ENCODE measurements at places on chromosomes 12 and 14. TPM values are rescaled to one million over a fixed set of nuclear protein-coding genes. Genes with fewer than 3 reads are reported as not detected.

The ASIC1 gene
- total RNA-seq, result 0.13 TPM

- no peak for DNase-seq
Observed at GRCh38 chr14:104935026-104935650, 10.5 kb downstream of the PLD4 start.

GRCh38 chr14:96014176-96014575 is 25.0 kb upstream of the C14orf132 start:
- no peak for DNase-seq

The HSPB8 gene
- total RNA-seq, result not detected

DNA sequence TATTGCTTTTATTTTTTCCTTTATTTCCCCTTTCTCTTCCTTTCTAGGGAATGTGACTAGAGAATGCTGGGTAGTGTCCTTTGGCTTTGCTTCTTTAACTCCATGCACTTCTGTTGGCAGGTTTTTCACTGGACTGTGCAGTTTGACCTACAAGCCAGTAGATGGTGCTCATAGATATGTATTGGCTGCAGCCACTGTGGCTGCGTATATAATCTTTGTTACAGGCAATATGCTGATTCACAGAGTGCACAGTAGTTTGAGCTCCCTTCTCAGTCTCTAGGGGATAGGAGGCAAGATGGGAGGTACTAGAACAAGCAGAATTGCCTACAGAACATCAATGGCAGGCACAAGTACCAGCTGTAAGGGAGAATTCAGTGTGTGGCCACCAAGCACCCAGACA is 503.5 kb downstream of the LRFN5 start:
- DNase-seq, result no peak

The OAS2 gene
- total RNA-seq, result 102 TPM

The PDE3A gene
- 2.2 TPM for total RNA-seq

DNA sequence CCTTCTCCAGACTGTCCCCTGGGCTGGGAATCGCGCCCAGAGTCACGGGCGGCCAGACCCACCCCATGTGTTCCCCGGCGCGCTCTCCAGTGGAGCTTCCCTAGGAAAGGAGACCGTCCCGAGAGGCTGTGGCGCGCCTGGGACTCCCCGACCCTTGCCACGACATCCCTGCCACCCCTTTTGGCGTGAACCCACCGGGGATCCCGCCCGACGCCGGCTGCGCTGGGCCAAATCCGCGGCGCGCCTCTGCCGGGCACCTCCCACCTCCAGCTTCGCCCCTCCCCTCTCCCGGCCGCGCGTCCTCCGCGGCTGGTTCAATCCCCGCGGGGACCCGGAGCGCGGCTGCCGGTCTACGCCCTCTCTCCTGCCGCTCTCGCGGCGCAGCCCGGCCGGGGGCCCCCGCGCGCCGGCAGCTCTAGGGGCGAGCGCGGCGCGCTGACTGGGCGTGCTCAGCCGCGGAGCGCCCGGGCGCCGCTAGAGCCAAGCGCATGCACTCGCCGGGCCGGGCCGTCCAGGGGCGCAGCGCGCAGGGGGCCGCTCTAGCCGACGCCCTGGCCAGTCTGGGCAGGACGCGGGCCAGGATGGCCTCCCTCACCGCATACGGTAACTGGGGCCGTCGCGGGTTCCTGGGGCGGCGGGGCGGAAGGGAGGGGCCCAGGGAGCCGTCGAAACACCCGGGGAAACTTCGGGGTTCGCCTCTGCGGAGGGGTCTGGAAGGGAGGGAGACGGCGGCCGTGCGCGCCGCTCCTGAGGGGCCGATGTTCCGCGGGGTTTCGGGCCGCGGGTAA is 77.4 kb upstream of the ANO4 start:
- no peak for DNase-seq

DNA sequence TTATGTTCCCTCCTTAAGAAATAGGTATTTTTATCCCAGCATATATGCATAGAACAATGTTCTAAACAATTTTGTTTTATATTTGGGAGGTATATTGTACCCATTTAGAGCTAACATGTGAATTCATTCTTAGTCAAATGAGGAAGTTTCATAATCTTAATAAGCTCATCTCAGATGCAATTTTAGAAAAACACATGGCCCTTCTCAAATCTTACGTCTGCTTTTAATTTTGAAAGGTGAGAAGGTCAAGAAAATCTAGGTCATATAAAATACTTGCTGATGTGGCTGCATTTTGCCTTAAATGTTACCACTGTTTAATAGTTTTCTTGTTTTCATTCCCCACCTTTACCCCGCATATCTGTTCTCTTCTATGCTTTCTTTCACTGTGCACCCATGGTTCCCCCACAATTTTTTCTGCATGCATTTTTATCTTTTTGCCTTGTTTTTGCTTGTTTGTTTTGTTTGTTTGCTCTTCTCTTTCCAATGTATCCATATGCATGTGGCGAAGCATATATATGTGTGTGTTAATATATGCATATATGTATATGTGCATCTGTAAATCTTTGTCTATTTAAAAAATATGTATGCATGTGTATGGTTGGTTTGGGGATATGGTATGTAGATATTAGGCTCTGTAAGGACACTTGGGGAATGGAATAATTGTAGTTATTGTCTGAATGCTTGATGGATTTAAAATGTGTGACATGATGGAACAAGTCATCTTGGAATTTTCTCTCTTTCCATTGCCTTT is 317.1 kb downstream of the BCAT1 start:
- DNase-seq, result no peak

The DLGAP5 gene
- 72.0 TPM for total RNA-seq

The RDH12 gene
- not detected for total RNA-seq

The TAS2R9 gene
- total RNA-seq, result not detected

The CACNA1C gene
- not detected for total RNA-seq

The PTPRR gene
- total RNA-seq, result 0.27 TPM

The GUCY2C gene
- total RNA-seq, result 0.08 TPM

GRCh38 chr14:81385886-81386285 is 14.2 kb downstream of the STON2 start:
- DNase-seq, result no peak

The TAPBPL gene
- 29.0 TPM for total RNA-seq

GRCh38 chr12:121248622-121249021 is 38.7 kb downstream of the P2RX4 start:
- DNase-seq, result peak; percentile 70

- DNase-seq, result no peak
Observed at GRCh38 chr12:128621304-128621703, 202.5 kb downstream of the SLC15A4 start.

- DNase-seq, result no peak
Observed at GRCh38 chr14:70021548-70022220, 142.5 kb downstream of the SMOC1 start.

DNA sequence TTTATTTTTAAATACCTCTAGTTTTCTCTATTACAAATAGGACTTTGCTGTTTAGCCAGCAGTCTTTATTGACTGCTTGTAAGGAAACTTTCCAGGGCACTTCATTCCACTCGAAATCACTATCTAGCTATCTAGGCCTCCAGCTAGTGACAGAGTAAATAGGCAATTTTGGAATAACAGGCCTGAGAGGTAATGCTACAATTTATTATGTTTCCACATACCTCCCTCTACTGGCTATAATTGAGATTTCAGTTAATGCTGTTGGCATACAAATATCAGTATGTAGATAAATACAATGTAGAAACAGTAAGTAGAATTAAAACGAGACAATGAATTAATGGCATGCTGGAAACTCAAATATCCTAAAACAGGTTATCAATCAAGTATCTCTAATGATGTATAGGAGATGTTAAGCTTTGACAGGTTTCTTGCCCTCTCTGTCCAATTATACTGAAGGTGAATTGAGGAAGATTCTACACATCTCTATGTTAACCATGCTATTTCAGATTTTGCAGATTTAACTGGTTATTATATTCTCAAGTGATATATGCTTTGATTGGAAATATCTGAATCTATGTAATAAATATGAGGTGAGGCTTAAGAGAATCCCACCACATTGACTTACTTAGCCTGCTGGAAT is 7.2 kb downstream of the DTD2 start:
- DNase-seq, result no peak

GRCh38 chr12:109759595-109759994 is 46.0 kb downstream of the FAM222A start:
- no peak for DNase-seq

GRCh38 chr12:101074940-101075680 is 134.9 kb downstream of the SLC5A8 start:
- DNase-seq, result no peak

- DNase-seq, result no peak
Observed at GRCh38 chr14:66005900-66006434, 480.2 kb upstream of the CCDC196 start.

DNA sequence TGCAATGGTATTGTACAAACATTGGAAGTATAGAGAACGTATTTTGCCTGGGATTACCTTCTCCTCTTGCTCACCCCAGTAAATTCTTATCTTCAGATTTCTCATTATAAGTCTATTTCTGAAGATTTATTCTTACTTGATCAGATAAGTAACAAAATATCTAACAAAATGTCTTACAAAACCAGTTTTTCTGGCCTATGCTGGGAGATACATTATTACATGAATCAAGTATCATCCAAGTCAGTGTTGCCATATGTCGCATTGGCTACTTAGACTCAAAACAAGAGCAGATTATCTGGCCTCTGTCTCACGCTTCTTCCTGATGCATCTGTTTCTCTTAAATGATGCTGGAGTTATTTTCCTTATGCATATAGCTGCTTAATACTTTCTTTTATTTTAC is 408.5 kb downstream of the CCER1 start:
- no peak for DNase-seq

The RNF41 gene
- 31.0 TPM for total RNA-seq

DNA sequence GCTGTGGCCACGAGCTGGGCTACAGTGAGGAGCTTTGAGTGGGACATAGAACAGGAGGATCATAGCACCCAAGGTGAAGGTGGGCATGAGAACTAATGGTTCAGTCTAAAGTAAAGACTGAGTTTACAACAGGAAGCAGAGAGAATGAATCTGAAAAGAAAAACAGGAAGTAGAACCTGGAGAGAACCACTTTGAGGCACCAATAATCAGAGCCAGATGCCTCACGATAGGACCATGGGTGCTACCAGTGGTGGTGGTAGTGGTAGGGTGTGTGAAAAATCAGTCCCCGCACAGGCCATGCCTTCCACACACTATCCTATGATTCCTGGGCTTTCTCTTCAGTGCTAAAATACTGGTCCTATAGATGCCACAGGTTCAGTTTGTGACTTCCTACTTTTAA is 293.6 kb downstream of the AKAP6 start:
- DNase-seq, result peak; percentile 5

The KLRC1 gene
- not detected for total RNA-seq

- no peak for DNase-seq
Observed at GRCh38 chr12:119659289-119659897, 8.5 kb upstream of the PRKAB1 start.

DNA sequence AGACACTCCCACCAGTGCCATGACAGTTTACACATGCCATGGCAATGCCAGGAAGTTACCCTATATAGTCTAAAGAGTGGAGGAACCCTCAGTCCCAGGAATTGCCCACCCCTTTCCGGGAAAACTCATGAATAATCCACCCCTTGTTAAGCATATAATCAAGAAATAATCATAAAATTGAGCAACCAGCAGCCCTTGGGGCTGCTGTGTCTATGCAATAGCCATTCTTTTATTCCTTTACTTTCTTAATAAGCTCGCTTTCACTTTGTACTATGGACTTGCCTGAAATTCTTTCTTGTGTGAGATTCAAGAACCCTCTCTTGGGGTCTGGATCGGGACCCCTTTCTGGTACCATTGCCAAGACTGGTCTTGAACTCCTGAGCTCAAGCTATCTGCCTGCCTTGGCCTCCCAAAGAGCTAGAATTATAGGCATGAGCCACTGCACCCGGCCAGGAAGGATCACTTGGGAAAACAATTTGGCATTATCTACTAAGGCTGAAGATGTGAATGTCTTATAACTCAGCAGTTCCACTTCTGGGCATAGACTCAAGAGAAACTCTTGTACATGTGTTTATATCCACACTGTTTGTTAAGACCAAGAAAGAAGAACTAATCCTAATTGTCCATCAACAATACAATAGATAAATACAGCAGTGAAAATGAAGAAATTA is 35.9 kb upstream of the CEP83 start:
- DNase-seq, result no peak

The ACOT4 gene
- total RNA-seq, result 1.9 TPM

GRCh38 chr12:65728848-65729793 is 95.2 kb upstream of the HMGA2 start:
- DNase-seq, result no peak

DNA sequence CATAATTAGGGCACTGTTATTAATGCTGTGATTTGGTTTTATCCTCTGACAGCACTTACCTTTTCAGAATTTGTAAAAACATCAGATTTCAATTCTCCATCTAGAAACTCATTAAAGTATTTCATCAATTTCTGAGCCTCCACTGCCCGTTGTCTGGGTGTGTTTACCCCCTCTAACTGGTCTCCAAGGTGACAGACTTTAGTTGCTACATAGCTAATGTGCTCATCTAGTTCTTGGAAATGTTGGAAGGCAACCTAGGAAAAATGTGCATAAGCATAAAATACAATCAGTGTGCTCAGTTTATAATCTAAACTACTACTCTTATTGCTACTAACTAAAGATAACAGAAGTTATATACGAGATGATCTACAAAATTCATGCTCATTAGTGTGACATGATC is 24.6 kb downstream of the EXOC5 start:
- no peak for DNase-seq

The BBOF1 gene
- 0.77 TPM for total RNA-seq

DNA sequence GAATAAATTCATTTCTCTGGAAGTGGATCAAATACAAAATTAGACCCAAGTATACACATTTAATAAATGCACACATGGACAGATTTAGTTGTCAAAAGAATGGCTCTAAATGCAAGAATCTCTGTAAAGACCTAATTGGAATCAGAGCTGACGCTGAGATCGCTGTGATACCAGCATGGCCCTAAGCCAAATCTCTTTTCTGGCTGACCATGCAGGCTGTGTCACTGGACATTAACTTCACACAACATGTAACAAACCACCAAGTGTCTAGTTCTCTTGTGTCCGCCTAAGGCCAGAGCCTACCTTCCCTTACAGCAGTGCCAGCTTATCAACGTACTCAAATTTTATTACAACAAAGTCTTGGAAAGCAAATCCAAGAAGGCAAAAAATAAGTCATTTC is 127.5 kb downstream of the MED13L start:
- no peak for DNase-seq

DNA sequence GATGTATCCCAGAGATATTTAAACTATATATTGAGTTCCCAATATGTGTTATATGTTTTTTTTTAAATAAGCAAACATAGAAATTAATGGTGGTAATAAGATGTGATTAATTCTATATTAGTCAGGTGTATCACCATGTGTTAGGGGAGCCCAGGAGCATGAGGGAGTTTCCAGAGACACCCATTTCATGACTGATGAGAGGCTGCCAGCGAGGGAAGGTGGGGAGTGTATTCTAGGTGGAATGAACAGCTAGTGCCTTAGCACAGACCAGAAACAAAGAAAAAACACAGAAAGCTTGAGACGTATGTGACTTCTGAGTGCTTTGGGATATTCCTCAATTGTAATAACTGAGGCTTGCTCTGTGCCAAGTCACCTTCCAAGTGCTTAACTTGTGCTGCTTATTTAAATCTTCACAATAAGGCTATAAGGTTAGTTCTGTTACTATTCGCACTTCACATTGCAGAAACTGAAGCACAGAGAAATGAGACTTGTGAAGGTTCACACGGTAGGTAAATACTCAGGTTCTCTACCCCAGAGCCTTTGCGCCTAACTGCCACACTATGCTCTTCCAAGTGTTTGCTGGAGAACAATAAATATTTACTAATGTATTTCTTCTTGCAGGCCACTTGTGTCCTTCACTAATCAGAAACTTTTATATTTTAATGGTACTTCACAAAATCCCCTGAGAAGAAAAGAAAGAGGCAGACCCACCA is 17.9 kb upstream of the MGP start:
- DNase-seq, result no peak

GRCh38 chr12:51694146-51694545 is 103.1 kb downstream of the SCN8A start:
- no peak for DNase-seq

Data from GM12878 (cell line).